ENCODE measurements at places on chromosomes 4 and X. TPM values are rescaled to one million over a fixed set of nuclear protein-coding genes. Genes with fewer than 3 reads are reported as not detected.

DNA sequence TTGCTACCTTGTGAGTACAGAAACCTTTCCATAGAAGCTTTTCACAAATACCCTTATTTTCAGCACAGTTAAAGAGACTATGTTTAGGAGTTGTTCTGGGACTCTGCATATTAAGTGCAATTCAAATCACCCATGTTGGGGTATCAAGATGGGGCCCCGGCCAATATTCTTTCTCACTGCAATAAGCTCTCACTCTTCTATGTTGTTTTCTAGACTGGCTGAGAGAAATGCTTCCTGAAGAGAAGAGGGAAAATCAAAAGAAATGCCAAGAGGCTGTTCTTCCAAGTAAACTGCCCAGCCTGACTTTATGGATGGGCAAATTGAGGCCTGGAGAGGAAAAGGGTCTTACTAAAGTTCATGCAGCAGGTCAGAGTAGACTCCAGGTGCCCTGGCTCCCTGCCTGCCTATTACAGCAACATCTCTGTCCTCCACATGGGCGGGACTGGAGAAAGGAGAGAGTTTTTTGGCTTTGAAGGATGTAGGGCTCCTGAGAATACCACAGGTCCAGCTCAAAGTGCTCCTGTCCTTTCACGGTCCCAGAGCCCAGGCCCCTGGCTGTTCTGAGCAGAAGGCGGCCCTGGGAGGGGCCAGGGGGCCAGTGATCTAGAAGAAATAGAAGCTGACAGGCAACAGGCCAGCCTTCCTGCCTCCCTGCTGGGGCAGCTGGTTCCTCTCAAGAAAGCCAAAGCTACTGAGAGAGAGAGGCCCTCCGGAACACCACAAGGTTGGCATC, 745 bp upstream of the IQSEC2 start:
- DNase-seq: no peak
- H3K27ac ChIP-seq: peak overlapping the region; percentile 88
- H3K36me3 ChIP-seq: no peaks in the 10 kb centered on the region
- peaks cover 45% of the 10 kb centered on the region for H3K4me1 ChIP-seq
- H3K27me3 ChIP-seq: no peaks in the 10 kb centered on the region
- H3K4me3 ChIP-seq: peak overlapping the region; percentile 63

DNA sequence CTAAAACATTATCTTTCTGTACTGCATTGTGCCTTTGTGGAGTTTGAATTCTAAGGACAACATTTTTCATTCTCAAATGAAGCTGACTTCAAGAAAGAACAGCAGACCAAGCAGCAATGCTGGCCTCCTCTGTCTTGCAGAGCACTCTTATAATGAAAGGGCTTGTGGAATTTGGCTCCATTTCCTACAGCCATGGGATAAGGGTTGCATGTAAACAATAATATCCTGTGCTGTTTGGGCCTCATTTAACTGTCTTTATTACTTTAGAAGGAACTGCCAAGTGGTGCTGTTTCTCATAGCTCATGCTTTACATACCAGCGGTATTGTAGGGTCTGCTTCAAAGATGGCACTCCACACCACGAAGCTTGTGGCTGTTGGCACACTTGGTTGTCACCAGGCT, 111.4 kb upstream of the EOLA2 start:
- H3K36me3 ChIP-seq: no peaks in the 10 kb centered on the region
- H3K4me1 ChIP-seq: peaks cover 20% of the 10 kb centered on the region
- H3K27me3 ChIP-seq: no peaks in the 10 kb centered on the region
- no peak overlapping the region for H3K4me3 ChIP-seq
- no peak for DNase-seq
- H3K27ac ChIP-seq: no peak overlapping the region

DNA sequence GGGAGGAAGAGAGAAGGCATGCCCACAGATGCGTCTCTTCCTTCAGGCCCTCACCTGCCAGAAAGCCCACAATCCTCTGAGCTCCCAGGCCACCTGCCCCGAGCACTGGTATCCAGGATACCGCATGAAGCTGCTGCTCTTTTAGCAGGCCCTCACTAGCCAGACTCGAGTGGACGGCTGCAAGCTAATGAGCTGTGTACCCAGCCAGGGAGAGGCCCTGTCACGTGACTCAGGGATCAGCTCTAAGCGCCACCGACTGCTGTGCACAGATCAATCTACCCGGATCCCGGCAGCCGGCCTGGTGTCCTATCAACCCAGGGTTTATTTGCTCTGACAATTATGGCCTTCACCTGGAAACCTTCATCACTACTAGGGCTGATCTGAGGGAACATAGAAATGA, 39.0 kb downstream of the BCOR start:
- no peak overlapping the region for H3K27ac ChIP-seq
- H3K4me3 ChIP-seq: no peak overlapping the region
- no peaks in the 10 kb centered on the region for H3K4me1 ChIP-seq
- H3K27me3 ChIP-seq: no peaks in the 10 kb centered on the region
- no peak for DNase-seq

GRCh38 chr4:98950925-98951324, 22.0 kb upstream of the EIF4E start:
- H3K36me3 ChIP-seq: no peaks in the 10 kb centered on the region
- no peak overlapping the region for H3K27ac ChIP-seq
- H3K27me3 ChIP-seq: no peaks in the 10 kb centered on the region

GRCh38 chr4:77127215-77127614, 29.8 kb upstream of the CCNG2 start:
- no peak overlapping the region for H3K27ac ChIP-seq
- no peak for DNase-seq
- H3K27me3 ChIP-seq: no peaks in the 10 kb centered on the region
- H3K4me1 ChIP-seq: no peaks in the 10 kb centered on the region
- H3K36me3 ChIP-seq: no peaks in the 10 kb centered on the region

- no peaks in the 10 kb centered on the region for H3K4me1 ChIP-seq
- no peak overlapping the region for H3K4me3 ChIP-seq
- H3K27me3 ChIP-seq: no peaks in the 10 kb centered on the region
- no peak overlapping the region for H3K27ac ChIP-seq
Measured at GRCh38 chrX:50099331-50099730, 101.5 kb downstream of the AKAP4 start.

DNA sequence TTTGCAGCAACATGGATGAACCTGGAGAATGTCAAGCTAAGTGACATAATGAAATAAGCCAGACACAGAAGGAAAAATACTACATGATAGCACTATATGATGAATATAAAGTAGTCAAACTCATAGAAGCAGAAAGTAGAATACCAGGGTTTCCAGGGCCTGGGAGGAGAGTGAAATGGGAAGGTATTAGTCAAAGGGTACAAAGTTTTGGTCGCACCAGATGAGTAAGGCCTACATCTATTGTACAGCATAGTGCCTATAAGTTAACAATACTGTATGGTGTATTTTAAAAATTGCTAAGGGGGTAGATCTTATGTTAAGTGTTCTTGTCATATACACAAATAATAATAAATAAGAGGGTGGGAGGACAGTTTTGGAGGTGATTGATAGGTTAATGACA, 41.5 kb downstream of the ENOX2 start:
- no peaks in the 10 kb centered on the region for H3K4me1 ChIP-seq
- H3K4me3 ChIP-seq: no peak overlapping the region
- no peak for DNase-seq
- H3K27ac ChIP-seq: no peak overlapping the region
- no peaks in the 10 kb centered on the region for H3K36me3 ChIP-seq

SERTM2 gene
- total RNA-seq: not detected
